ENCODE measurements at places on chromosomes 5 and 9.

- DNase-seq: no peak
Observed at GRCh38 chr9:16391369-16391768, 479.1 kb downstream of the BNC2 start.

DNA sequence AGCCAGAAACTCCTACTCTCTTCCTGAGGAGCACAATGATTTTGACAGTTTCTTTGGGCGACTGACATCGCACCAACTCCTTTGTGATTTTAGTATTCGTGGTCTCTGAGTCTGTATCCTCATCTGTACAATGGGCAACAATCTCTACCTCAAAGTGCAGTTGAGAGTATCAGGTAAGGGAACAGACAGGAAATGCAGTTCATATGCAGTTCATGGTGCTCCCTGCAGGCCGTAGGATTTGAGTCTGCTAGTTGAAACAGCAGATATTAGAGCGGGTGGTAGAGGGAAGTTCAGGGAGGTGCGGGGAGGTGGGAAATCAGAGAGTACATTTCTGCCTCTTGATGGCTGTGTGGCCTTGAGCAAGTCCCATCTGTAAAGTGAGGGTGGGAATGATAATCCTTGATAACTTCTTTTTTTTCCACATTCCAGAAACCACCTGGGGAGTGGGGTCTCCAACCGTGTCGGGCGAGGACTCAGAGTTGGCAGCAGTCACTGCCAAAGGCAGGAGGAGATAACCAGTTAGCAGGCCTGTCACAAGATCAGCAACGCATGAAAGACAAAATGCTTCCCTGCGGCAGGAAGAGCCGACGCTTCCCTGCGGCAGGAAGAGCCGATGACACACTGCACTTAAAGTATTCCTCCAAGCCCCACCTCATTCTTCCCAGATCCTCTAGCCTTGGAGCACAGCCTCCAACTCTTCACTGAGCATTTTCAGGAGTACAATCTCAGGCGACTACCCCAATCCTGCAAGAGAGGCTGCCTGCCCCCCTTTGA lies 6.0 kb upstream of the NEK6 start:
- no peak for DNase-seq

GRCh38 chr5:177537389-177538361 lies 16.7 kb downstream of the FAM193B start:
- peak; percentile 57 for DNase-seq

DNA sequence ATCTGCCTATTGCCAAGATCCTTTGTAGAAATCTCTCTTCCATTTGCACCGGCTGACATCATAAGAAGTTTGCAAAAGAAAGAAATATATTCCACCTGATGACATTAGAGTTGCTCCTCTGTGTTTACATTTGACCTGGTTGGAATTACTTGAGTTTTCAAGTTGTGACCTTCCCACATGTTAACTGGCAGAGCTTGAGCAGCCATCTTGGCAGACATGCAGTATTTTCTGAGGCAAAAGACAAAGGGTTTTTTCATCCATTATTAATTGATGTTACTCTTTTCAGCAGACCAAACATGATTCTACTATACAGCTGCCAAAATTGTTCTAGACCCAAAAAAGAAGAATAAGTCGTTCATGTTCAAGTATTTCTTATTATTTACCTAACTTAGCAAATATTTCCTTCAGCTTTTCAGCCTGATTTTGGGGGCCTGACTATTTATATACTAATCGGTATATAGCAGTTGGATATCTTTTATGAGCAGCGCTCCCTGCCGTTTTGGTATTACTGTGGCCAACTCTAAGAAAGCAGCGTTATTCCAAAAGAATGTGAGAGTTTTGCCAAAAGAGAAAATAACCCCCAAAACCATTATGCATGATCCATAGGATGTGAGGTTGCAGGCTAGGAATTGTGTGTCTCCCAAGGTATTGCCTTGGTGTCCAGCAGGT lies 212.9 kb downstream of the PBX3 start:
- no peak for DNase-seq

- no peak for DNase-seq
Observed at GRCh38 chr9:128819716-128820664, 1.7 kb downstream of the ENDOG start.

- DNase-seq: no peak
Observed at GRCh38 chr9:37144762-37145161, 24.4 kb downstream of the ZCCHC7 start.

DNA sequence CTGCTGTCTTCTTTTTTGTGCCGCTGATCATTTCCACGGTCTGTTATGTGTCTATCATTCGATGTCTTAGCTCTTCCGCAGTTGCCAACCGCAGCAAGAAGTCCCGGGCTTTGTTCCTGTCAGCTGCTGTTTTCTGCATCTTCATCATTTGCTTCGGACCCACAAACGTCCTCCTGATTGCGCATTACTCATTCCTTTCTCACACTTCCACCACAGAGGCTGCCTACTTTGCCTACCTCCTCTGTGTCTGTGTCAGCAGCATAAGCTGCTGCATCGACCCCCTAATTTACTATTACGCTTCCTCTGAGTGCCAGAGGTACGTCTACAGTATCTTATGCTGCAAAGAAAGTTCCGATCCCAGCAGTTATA lies 17.1 kb downstream of the F2R start:
- no peak for DNase-seq

- DNase-seq: no peak
Observed at GRCh38 chr5:124927735-124928134, 181.3 kb upstream of the ZNF608 start.

Measured in pancreas (tissue), 10 donors.